Neural crest cell (in vitro differentiated cells): ENCODE measurements at places on chromosomes 11 and 22. TPM values are rescaled to one million over a fixed set of nuclear protein-coding genes. Genes with fewer than 3 reads are reported as not detected.

DAGLA gene
- total RNA-seq, result 19.7 and 21.0 TPM in 2 replicates

IFTAP gene
- total RNA-seq, result 28.2 and 31.0 TPM in 2 replicates

OR52B4 gene
- total RNA-seq, result not detected in 2 replicates

CELSR1 gene
- total RNA-seq, result 5.1 and 5.4 TPM in 2 replicates

WT1 gene
- not detected in 2 replicates for total RNA-seq

CDC42BPG gene
- total RNA-seq, result 3.0 and 3.5 TPM in 2 replicates

TBX1 gene
- not detected in 2 replicates for total RNA-seq

PIWIL4 gene
- total RNA-seq, result 0.68 and 0.72 TPM in 2 replicates

GRCh38 chr11:77055101-77055561, 11.6 kb upstream of the CAPN5 start:
- H3K36me3 ChIP-seq, result no peaks in the 10 kb centered on the region
- DNase-seq, result no peak
- no peak overlapping the region for H3K4me3 ChIP-seq
- no peak overlapping the region for H3K27ac ChIP-seq
- peaks cover 3% of the 10 kb centered on the region for H3K27me3 ChIP-seq

- peaks cover 68% of the 10 kb centered on the region for H3K27me3 ChIP-seq
- H3K36me3 ChIP-seq, result no peaks in the 10 kb centered on the region
- no peak for DNase-seq
- no peak overlapping the region for H3K27ac ChIP-seq
Observed at GRCh38 chr11:33835143-33835878, 56.6 kb downstream of the LMO2 start.

- H3K27me3 ChIP-seq, result peaks cover 2% of the 10 kb centered on the region
- no peak overlapping the region for H3K4me3 ChIP-seq
- no peak overlapping the region for H3K27ac ChIP-seq
Observed at GRCh38 chr11:446891-447290, 3.2 kb upstream of the PTDSS2 start.

DNA sequence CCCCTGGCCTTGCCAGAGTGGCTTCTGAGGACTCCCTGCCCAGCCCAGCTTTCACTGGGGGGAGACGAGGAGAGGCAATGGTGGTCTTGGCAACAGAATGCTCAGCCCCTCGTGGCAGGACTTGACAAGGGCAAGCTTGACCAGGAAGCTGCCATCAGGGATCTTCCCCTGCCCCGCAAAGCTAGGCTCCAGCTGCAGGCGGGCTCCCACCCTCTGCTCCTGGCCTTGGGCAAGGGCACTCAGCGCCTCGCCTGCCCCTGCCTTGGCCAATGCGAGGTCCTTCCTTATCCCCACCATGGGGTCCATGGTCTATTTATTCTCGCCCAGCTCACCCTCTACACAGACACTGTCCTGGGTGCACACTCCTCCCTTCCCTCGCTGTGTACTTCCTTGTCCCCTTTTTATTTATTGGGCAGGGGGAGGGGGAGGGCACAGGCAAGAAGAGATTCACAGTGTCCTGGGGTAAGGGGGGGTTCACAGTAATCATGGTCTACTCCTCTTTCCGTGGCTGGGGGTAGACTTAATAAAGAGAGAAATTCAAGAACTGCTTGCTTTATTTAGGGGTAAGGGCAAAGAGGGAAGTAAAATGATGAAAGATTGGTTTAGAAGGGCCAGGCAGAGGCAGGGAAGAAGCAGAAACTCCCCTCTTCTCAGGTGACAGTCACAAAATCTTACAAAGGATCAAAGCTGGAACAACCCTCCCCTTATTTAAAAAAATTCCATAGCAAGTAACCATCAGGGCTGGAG, 1.6 kb downstream of the GPHA2 start:
- no peaks in the 10 kb centered on the region for H3K36me3 ChIP-seq
- no peak for DNase-seq
- no peaks in the 10 kb centered on the region for H3K27me3 ChIP-seq
- H3K4me1 ChIP-seq, result peaks cover 11% of the 10 kb centered on the region
- H3K27ac ChIP-seq, result peak overlapping the region; percentile 72

GRCh38 chr11:61880454-61880853, 10.9 kb downstream of the FADS3 start:
- no peak for DNase-seq
- peaks cover 18% of the 10 kb centered on the region for H3K4me1 ChIP-seq
- H3K27me3 ChIP-seq, result no peaks in the 10 kb centered on the region

GRCh38 chr22:25085930-25086901, 113.4 kb upstream of the CRYBB3 start:
- no peaks in the 10 kb centered on the region for H3K27me3 ChIP-seq
- H3K4me3 ChIP-seq, result no peak overlapping the region
- peaks cover 3% of the 10 kb centered on the region for H3K4me1 ChIP-seq
- H3K27ac ChIP-seq, result peak overlapping the region; percentile 47
